ENCODE measurements at places on chromosomes 4 and X.

- no peak for DNase-seq
Measured at GRCh38 chrX:1727531-1728027, 112.7 kb downstream of the ASMT start.

GRCh38 chrX:30607155-30607554, 29.6 kb upstream of the TASL start:
- DNase-seq: no peak

DNA sequence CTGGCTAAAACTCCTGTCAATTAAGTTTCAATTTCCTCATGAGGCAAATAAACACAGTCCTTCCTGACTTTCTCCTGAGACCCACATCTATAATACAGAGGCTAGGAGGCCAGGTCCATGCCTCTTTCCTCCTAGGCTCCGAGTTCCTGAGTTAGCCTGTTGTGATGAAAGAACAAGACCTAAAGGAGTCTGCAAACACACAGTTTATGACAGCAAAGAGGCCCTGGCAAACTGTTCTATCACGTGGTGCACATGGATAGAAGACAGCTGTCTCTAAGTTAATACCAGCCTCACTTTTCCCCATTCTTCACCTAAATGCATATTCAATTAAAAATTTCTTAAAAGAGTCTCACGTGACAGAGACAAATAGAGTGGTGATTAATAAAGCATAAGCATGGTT, 145.2 kb downstream of the TET2 start:
- DNase-seq: no peak

- no peak for DNase-seq
Measured at GRCh38 chr4:131531087-131531486, 1618.0 kb upstream of the PCDH10 start.

- DNase-seq: no peak
Measured at GRCh38 chr4:180668732-180669131, 1574.5 kb upstream of the TENM3 start.

DNA sequence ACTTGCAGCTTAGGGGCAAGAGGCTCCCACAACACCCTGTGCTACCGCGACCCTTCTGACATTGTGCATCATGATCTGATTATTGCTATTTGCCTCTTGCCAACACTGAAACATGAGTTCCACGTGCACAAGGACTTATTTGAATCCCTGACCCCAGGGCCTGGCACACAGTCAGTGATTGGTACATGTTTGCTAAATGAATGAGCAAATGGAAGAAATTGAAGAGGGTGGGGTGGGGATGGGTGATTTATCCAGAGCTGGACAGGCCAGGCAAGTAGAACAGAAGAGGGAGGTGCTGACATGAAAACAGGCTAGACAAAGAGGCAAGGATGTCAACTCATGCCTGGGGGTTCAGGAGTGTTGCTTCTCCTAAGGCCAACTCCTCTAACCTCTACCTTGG, 24.9 kb upstream of the RPL39 start:
- no peak for DNase-seq

DNA sequence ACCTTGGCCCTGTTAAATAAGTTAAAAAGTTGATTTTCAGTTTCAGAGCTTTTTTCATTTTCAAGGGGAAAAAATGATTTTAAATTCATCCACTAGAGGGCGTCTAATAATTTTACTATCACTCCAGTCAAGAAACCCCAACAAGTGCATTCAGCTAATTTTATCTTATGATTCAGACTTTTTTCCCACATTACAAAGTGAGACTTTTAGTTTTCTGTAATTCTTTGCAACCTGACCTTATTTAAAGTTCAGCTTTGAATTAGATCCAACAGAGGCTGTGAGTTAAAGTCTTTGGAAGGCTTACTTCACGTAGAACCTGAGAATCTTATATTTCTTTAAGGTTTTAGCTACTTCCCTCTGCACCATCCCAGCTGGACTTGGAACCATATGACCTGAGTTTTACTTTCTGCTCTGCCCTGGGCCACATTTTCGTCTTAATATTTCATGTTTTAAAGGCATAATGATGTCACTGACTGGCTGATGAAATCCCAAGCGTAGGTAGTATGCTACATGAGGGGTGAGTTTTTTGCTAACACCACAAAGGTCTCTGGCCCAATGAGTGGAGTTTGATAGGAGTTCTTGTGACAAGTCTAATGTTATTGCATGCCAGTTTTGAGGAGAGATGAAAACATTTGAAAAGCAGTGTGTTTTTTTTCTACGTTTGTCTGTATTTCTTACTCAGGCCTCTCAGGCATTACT, 7.2 kb downstream of the GNRHR start:
- no peak for DNase-seq

GRCh38 chr4:15907430-15907829, 31.1 kb downstream of the FGFBP1 start:
- DNase-seq: no peak

- no peak for DNase-seq
Measured at GRCh38 chrX:44101281-44101680, 128.1 kb upstream of the NDP start.

GRCh38 chrX:140034916-140035315, 69.6 kb upstream of the CXorf66 start:
- DNase-seq: no peak

Data from activated naive CD8-positive, alpha-beta T cell treated with anti-CD3 and anti-CD28 coated beads, Interleukin-2, amount 50 U/mL, for 16 hours (primary cell).